ENCODE measurements at places on chromosomes 7 and 10.

- DNase-seq: no peak
Measured at GRCh38 chr10:7634142-7634894, 32.4 kb downstream of the ITIH5 start.

GRCh38 chr7:85771516-85771915 is 584.7 kb upstream of the SEMA3D start:
- no peak for DNase-seq

DNA sequence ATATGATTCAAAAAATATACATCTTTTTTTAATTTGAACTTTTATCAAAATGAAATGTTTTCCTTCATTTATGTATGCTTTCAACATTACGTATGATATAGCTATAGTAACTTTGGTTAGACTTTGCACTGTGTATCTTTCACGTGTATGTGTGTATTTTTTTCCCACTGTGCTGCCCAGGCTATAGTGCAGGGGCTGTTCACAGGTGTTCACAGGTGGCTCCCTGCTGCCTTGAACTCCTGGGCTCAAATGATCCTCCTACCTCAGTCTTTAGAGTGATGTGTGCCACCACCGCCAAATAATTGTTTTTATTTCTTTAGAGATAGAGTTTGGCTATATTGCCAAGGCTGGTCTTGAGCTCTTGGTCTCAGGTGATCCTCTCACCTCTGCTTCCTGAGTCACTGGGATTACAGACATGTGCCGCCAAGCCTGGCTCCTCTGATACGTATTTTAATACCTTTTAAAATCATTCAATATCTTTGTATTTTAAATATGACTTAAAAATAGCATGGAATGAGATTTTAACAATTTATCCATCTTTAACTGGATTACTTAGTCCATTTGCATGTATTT is 29.0 kb downstream of the FANK1 start:
- DNase-seq: no peak

- DNase-seq: no peak
Measured at GRCh38 chr10:4280461-4281189, 495.6 kb upstream of the KLF6 start.

DNA sequence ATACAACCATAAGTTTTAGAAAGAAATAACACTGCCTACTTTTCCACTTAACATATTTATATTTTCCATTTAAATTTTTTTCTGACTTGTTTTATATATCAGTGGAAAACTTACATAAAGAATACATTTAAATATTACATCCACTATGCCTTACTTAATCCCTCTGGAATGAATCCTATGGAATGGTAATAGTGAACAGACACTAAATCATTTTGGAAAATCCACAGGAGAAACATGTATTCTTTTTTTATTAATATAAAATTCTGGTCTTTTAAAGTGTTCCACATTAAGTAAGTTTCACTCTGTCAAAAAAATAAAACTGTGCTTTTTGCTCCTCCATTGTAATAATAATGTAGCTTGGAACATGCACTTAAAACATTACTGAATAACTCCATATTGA is 236.8 kb upstream of the LRRN3 start:
- no peak for DNase-seq

GRCh38 chr10:83806717-83807116 is 332.6 kb upstream of the GHITM start:
- no peak for DNase-seq

DNA sequence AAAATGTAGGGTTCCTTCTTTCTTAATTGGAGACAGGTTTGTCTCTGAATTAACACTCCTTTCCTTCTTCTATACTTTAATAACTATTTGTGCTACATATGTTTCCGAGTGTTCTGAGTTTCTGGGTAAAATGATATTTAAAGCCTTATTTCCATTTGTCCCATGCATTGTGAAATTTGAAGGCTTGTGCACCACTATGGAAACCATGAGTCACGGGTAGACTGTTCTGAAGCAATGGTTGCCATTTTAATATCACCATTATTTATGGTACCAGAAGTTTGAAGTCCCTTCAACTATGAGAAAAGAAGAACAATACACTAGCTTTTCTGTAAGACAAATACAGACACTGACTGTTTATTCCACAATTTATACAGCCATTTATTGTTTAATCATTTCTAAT is 44.7 kb upstream of the ZEB1 start:
- DNase-seq: no peak

DNA sequence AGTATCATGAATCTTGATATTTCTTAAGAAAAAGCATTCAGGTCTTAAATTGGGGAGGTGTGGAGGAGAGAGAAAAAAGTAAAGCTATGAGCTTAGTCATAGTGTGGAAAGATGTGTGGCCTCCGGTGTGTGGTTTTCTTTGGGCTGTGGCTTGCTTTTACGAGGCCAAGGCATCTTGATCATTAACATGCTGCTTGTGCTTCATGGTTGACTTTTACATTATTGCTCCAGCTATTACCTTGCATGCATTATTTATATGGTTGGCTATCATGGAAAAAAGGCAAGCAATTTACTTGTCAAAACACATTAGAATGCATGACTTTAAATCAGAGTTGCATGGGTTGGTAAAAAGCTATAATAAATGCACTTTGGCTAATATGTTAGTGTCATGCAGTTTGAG is 300.7 kb upstream of the ADARB2 start:
- DNase-seq: no peak

DNA sequence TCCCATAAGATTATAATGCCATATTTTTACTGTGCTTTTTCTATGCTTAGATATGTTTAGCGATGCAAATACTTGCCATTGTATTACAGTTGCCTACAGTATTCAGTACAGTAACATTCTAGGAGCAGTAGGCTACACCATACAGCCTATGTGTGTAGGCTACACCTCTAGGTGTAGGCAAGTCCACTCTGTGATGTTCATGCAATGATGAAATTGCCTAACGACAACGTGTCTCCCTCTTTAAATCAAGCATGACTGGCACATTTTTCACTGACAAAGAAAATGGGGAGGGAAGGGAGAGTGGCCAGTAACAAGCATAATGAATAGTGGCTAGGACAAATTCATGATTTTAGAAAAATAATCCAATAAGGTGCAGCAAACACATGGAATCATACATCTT is 1.7 kb downstream of the NCAPG2 start:
- no peak for DNase-seq

DNA sequence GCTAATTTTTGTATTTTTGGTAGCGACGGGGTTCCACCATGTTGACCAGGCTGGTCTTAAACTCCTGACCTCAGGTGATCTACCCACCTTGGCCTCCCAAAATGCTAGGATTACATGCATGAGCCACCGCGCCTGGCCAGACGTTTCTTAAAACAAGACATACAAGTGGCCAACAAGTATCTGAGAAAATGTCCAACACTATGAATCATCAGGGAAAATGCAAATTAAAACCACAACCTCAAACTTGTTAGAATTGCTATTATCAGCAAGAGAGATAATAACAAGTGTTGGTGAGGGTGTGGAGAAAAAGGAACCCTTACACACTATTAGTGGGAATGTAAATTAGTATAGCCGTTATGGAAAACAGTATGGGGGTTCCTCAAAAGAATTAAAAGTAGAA is 148.6 kb downstream of the SUGCT start:
- DNase-seq: no peak

GRCh38 chr10:132654708-132655661 is 117.4 kb downstream of the INPP5A start:
- peak; percentile 63 for DNase-seq

DNA sequence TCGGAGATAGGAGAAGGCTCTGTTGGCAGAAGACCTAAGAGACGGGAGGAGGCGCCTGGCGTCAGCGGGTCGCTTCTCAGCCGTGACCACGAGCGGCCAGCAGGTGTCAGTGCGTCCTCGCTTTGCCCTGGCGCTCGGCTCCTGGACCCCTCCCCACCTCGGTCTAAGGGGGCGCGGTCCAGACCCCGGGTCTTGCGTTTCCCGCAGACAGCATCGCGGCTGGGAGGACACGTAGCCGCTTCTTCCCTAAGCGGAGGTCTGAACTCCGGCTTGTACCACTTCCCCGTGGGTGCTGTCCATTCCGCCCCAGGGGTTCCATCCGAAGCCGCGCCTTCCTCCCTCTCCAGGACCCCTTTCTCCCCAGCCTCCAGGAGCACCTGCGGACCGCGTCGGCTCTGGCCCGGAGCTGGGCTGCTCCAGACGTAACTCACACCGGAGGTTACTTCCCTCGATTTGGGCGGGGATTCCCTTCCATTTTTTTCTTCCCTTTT is 593 bp upstream of the ADRA2A start:
- peak; percentile 52 for DNase-seq

- DNase-seq: no peak
Measured at GRCh38 chr10:132110111-132110521, 44.4 kb downstream of the JAKMIP3 start.

- DNase-seq: no peak
Measured at GRCh38 chr10:11586170-11586569, 25.3 kb downstream of the USP6NL start.

- DNase-seq: no peak
Measured at GRCh38 chr7:29606287-29606721, 42.7 kb downstream of the PRR15 start.

DNA sequence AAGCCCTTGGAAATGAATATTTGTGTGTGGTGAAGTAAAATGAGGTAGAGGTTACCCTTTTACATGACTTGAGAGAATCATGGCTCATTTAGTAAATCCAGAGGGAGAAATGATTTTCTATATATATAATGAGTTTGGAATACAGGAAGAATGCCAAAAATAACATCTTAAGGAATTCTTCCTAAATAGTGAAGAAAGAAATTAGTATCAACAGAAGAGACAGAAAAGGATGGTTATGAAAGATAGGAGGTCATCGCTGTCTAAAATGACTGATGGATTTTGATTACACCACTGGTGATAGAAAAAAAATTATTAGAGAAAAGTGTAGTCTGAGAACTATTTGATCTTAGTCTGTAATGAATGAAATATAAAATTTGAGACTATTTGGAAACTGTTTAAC is 283.0 kb downstream of the ADK start:
- DNase-seq: no peak

GRCh38 chr10:48554246-48554645 is 50.6 kb downstream of the ARHGAP22 start:
- DNase-seq: no peak

- DNase-seq: no peak
Measured at GRCh38 chr10:125257521-125258108, 97.3 kb upstream of the CTBP2 start.

DNA sequence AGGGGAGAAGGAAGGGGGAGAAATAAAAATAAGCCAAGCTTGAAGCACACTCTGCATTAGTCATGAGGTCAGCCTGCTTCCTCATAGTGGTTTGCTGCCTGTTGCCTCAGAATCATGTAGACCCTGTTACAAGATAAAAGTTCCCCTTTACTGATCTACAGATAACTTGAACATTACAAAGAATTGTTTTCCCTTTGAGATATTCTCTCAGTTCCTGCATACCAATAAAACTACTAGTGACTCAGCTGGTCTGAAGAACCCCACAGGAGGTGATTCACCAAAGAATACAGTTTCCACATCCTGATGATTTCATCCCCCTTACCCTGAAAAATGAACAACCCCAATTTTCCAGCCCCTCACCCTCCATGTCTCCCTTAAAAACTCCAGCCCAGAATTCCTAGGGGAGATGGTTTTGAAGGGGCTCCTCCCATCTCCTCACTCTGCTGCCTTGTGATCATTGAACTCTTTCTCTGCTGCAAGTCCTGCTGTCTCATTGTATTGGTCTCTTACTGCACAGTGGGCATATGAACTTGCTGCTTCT is 31.5 kb upstream of the NRP1 start:
- no peak for DNase-seq

DNA sequence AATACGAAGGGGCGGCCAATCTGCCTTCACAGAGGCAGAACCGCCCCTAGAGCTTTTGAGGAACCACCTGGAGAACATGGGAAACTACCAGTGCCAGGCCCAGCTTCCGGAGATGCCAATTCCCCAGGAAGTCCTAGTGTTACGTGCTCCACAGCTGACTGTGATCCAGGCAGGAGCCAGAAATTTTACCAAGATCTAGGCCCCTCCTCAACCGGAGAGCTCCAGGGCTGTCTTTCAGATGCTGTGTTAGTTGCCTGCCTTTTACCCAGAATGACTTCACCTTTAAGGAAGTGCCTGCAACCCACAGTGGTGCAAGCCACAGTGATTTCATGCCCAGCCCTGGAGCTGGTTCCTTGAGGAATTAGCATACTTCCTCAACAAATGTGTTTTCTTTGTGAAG is 62.9 kb downstream of the ELMO1 start:
- no peak for DNase-seq

GRCh38 chr10:15367296-15368085 is 3.6 kb downstream of the FAM171A1 start:
- no peak for DNase-seq

GRCh38 chr7:14604606-14605005 is 297.9 kb downstream of the DGKB start:
- DNase-seq: no peak

DNA sequence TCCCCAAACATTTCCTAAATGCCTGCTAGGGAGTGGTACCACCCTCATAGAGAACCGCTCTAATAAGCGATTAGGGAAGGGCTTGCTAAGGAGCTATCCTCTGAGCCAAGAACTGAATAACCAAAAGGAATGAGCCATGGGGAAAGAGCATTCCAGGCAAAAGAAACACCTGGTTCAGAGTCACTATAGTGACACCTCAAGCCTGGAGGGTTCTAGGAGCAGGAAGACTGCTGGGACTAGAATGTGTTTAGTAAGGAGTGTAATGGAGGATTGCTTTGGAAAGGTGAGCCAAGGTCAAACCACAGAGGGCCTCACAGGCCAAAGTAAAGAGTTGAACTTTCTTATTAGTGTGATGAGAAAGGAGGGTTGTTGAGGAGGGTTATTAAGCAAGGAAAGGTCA is 38.7 kb upstream of the NRBF2 start:
- no peak for DNase-seq

- no peak for DNase-seq
Measured at GRCh38 chr10:74488907-74489306, 337.5 kb upstream of the KAT6B start.

DNA sequence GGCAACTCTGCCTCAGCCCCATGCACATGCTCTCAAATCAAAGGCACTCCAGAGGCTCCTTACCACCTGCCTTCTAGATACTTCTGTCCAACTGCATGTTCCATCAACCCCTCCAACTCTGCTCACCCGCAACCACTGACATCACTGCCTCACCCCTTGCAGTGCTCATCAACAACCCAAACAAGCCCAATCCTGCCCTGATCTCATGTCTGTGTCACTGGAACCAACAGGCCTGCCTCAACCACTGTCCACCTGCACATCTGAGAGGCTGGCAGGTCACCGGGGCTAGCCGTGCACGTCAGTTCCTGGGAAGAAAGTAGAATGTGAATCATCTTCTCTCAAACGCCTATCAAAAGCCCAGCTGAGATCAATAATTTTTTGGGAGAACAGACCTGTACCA is 33.3 kb downstream of the CTBP2 start:
- DNase-seq: no peak

DNA sequence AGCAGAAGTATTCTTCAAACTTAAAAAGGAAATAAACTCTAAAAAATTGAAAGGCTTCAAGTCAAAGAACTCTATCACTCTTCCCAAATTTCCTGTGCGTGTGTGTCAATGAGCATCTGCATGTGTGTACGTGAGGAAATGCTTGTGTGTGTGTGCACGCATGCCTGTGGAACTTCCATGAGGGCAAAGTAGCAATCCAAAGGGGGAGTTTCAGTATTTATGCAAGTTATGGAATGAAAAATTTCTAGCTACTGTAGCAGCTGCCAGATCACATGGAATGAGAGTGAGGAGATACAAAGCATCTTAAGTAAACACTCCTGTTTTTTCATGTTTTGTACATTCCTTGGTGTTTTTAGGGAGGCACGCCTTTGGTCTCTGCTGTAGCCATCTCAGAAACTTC is 152.6 kb downstream of the RAPGEF5 start:
- no peak for DNase-seq

GRCh38 chr7:143177374-143178119 is 5.7 kb upstream of the TAS2R39 start:
- no peak for DNase-seq
